ENCODE measurements at places on chromosomes 7 and 10.

- H3K36me3 ChIP-seq, result no peaks in the 10 kb centered on the region
- no peaks in the 10 kb centered on the region for H3K4me1 ChIP-seq
- DNase-seq, result no peak
- H3K27ac ChIP-seq, result no peak overlapping the region
- no peak overlapping the region for H3K4me3 ChIP-seq
Observed at GRCh38 chr7:70171369-70171920, 573.2 kb downstream of the AUTS2 start.

GRCh38 chr10:58265249-58265648 is 2.4 kb downstream of the IPMK start:
- no peaks in the 10 kb centered on the region for H3K27me3 ChIP-seq
- no peaks in the 10 kb centered on the region for H3K36me3 ChIP-seq
- no peak for DNase-seq
- no peak overlapping the region for H3K4me3 ChIP-seq
- H3K4me1 ChIP-seq, result peaks cover 7% of the 10 kb centered on the region

GRCh38 chr7:45986355-45987298 is 65.6 kb upstream of the IGFBP3 start:
- peaks cover 6% of the 10 kb centered on the region for H3K4me1 ChIP-seq
- no peak overlapping the region for H3K27ac ChIP-seq
- no peak overlapping the region for H3K4me3 ChIP-seq
- H3K27me3 ChIP-seq, result no peaks in the 10 kb centered on the region
- H3K36me3 ChIP-seq, result no peaks in the 10 kb centered on the region

DNA sequence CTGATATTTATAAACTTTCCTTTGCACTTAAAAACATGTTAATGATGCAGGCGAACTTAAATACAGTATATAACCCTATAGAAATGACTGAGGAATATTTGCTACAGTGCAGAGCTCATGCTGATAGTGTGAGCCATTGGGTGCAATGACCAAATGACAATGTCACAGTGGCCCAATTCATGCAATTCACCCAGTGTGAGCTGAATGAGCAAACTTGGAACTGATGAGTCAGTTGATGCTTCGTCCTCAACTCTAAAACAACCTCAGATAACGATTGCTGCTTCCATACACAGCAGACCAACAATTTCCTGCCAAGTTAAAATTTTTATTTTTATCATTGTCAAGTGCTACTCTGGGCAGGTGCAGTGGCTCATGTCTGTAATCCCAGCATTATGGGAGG is 12.1 kb upstream of the ZC3HAV1L start:
- H3K36me3 ChIP-seq, result no peaks in the 10 kb centered on the region
- no peak for DNase-seq
- H3K27me3 ChIP-seq, result no peaks in the 10 kb centered on the region
- H3K4me3 ChIP-seq, result no peak overlapping the region

DNA sequence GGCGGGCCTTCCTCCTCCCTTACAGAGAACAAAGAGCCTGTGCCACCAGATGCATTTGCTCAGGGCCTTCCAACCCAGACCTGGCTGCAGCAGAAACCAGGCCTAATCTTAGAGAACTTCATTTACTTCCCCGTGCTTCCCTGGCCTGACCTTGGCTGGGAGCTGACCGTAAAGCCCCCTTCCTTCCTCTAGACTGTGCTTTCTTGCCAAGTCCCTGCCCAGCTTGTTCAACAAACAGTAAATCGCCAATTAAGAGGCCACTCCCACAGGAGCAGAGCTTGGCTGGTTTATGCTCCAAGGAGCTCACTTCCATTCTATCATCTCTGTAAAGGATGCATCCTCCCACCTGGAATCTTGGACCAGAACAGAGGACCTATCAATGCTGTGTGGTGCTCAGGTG is 110.9 kb downstream of the COL13A1 start:
- DNase-seq, result no peak
- peaks cover 5% of the 10 kb centered on the region for H3K4me1 ChIP-seq
- no peak overlapping the region for H3K4me3 ChIP-seq
- no peak overlapping the region for H3K27ac ChIP-seq
- no peaks in the 10 kb centered on the region for H3K36me3 ChIP-seq
- H3K27me3 ChIP-seq, result no peaks in the 10 kb centered on the region

DNA sequence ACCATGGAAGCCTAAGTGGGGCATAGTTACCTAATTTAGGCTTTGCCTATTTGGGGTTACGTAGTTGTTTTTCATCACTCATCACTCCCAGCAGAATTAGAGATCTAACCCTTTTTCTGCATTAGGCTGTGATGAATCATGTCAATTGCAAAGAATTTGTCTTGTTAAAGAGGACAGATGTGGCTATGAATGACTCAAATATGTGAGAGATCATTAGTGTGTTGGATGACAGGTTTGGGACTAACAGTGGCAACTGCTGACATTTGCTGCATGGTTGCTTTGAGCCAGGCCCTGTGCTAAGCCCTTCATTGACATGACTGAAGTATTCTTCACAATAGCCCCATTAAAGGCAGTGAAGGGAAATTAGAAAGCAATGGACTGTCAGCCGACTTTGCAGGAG is 83.4 kb upstream of the BMPER start:
- H3K36me3 ChIP-seq, result no peaks in the 10 kb centered on the region
- H3K27me3 ChIP-seq, result no peaks in the 10 kb centered on the region
- DNase-seq, result no peak

GRCh38 chr7:27972276-27972675 is 208.3 kb downstream of the JAZF1 start:
- H3K27ac ChIP-seq, result no peak overlapping the region
- H3K4me3 ChIP-seq, result no peak overlapping the region
- H3K27me3 ChIP-seq, result no peaks in the 10 kb centered on the region
- no peaks in the 10 kb centered on the region for H3K4me1 ChIP-seq

DNA sequence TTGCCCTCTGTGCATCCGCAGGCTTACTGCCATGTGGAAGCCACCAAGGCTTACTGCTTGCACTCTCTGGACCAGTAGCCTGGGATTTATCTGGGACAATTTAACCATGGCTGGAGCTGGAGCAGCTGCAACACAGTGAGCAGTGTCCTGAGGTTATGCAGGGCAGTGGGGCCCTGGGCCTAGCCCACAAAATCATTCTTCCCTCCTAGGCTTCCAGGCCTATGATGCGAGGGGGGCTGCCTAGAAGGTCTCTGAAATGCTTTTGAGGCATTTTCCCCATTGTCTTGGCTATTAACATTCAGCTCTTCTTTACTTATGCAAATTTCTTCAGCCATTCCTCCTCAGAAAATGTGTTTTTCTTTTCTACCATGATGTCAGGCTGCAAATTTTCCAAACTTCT is 313.6 kb upstream of the CDC14C start:
- H3K27ac ChIP-seq, result no peak overlapping the region
- H3K36me3 ChIP-seq, result no peaks in the 10 kb centered on the region
- DNase-seq, result no peak
- H3K27me3 ChIP-seq, result no peaks in the 10 kb centered on the region
- no peak overlapping the region for H3K4me3 ChIP-seq

- H3K36me3 ChIP-seq, result no peaks in the 10 kb centered on the region
- no peak overlapping the region for H3K4me3 ChIP-seq
- no peak overlapping the region for H3K27ac ChIP-seq
- DNase-seq, result no peak
- H3K27me3 ChIP-seq, result no peaks in the 10 kb centered on the region
Observed at GRCh38 chr7:80517282-80517747, 5.5 kb upstream of the GNAT3 start.

DNA sequence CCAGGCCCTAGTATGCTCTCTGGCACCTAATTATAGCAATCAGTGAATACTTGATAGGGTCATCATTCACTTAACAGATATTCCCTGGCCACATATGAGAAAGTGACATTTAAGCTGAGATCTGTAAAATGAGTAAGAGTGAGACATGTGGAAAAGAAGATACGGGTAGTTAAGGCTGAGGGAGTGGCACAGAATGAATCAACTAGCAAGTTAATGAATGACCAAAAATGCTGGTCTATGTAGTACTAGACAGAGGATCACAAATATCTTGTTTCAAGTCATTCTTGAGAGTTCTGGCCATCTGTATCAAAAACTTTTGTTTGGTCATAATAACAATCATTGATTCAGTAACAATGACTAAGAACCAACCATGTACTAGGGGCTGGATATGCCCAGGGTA is 954.9 kb downstream of the CNTNAP2 start:
- no peaks in the 10 kb centered on the region for H3K4me1 ChIP-seq
- H3K4me3 ChIP-seq, result no peak overlapping the region
- no peak for DNase-seq

GRCh38 chr7:30564243-30564892 is 30.3 kb upstream of the GARS1 start:
- H3K4me3 ChIP-seq, result no peak overlapping the region
- H3K27me3 ChIP-seq, result no peaks in the 10 kb centered on the region
- H3K27ac ChIP-seq, result no peak overlapping the region
- DNase-seq, result peak; percentile 87
- peaks cover 4% of the 10 kb centered on the region for H3K4me1 ChIP-seq

- H3K27ac ChIP-seq, result peak overlapping the region; percentile 72
- no peaks in the 10 kb centered on the region for H3K27me3 ChIP-seq
- DNase-seq, result peak; percentile 70
- no peak overlapping the region for H3K4me3 ChIP-seq
- H3K4me1 ChIP-seq, result peaks cover 10% of the 10 kb centered on the region
Observed at GRCh38 chr7:99137411-99138180, 6.3 kb downstream of the SMURF1 start.

- DNase-seq, result no peak
- H3K4me3 ChIP-seq, result no peak overlapping the region
- no peaks in the 10 kb centered on the region for H3K27me3 ChIP-seq
- H3K36me3 ChIP-seq, result peaks cover 1% of the 10 kb centered on the region
Observed at GRCh38 chr10:118041316-118041715, 5.4 kb downstream of the RAB11FIP2 start.

DNA sequence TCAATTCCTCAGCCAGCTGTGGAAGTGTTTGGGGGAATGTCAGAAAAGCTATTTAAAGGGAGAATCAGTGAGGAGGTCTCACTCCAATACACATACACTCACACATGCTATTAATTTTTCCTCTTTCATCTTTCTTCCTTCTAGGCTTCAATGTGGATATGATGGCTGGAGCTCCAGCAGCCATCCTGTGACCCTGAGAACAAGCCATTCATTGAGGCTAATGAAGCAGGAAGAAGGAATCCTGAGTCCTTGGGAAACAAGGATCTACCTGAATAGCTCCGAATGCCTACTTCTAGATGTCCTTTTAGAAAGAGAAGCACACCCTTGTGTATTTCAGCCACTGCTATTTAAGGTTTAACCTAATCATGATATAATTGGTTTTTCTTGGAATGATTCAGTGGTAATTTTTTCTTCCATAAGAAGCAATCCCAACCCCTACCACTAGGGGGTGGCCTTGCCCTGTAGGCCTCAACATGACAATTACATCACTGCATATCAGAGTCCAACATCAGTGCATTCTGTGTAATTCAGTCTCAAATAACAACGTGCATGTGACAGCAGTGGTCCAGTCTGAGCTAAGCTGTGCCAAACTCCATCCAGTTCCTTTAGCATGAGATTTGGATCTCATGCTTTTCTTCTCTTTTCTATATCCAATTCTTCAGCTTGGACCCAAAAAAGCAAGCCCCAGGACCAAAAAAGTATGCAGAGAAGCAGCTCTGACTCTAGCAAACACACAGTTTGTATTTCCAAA is 85.3 kb upstream of the ANKRD1 start:
- H3K4me1 ChIP-seq, result peaks cover 5% of the 10 kb centered on the region
- H3K36me3 ChIP-seq, result no peaks in the 10 kb centered on the region
- H3K27me3 ChIP-seq, result no peaks in the 10 kb centered on the region
- DNase-seq, result peak; percentile 43

GRCh38 chr7:114062810-114063209 is 144.0 kb upstream of the PPP1R3A start:
- no peaks in the 10 kb centered on the region for H3K27me3 ChIP-seq
- no peak overlapping the region for H3K4me3 ChIP-seq
- DNase-seq, result no peak

GRCh38 chr7:119720541-119720940 is 552.4 kb upstream of the KCND2 start:
- no peak overlapping the region for H3K4me3 ChIP-seq
- H3K27ac ChIP-seq, result no peak overlapping the region
- no peaks in the 10 kb centered on the region for H3K36me3 ChIP-seq
- H3K27me3 ChIP-seq, result no peaks in the 10 kb centered on the region
- H3K4me1 ChIP-seq, result no peaks in the 10 kb centered on the region
- no peak for DNase-seq

DNA sequence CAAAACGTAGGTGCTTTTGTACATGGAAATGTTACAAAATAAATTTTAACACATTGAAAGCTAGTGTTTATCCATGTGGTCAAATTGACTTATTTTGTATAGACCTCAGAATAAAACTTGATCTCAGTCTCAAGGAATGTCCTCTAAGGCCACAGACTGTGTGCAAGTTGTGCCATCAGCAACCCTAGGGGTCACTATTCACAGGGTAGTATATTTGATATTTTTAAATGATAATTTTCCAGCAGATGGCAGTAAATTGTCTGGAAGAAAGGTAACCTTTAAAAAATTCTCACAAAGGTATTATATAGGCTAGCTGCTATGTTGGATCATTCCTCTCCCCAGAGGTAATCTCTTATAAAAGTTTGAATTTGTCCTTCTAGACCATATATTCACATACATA is 12.9 kb upstream of the SNX10 start:
- H3K27ac ChIP-seq, result no peak overlapping the region
- no peaks in the 10 kb centered on the region for H3K36me3 ChIP-seq
- H3K4me3 ChIP-seq, result no peak overlapping the region
- H3K27me3 ChIP-seq, result no peaks in the 10 kb centered on the region
- H3K4me1 ChIP-seq, result no peaks in the 10 kb centered on the region

DNA sequence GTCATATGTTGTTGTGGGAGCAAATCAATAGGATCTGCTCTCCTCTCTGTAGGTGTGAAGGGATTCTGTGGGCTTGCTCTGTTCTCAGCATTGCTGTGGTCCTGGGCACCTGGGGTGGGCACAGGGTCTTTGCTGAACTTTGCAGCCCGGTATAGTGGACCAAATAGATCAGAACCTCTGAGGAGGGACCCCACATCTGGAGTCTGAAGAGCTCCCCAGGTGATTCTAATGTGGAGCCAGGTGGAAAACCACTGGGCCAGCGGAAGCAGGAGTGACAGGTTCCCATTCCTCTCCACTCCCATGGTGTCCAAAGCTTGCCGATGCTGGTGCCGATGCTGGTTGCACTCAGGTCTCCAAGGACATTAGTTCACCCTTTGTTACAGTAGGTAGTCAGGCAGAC is 257.2 kb downstream of the GLRX3 start:
- H3K27ac ChIP-seq, result no peak overlapping the region
- no peak for DNase-seq
- H3K27me3 ChIP-seq, result no peaks in the 10 kb centered on the region
- H3K36me3 ChIP-seq, result no peaks in the 10 kb centered on the region
- H3K4me1 ChIP-seq, result no peaks in the 10 kb centered on the region
